ENCODE measurements at places on chromosomes 5 and 9. TPM values are rescaled to one million over a fixed set of nuclear protein-coding genes. Genes with fewer than 3 reads are reported as not detected.

The STPG3 gene
- total RNA-seq, result not detected

The PCDHA2 gene
- not detected for total RNA-seq

The CNTNAP3B gene
- 4.5 TPM for total RNA-seq

The FBXO10 gene
- total RNA-seq, result 6.8 TPM

The WDR31 gene
- 0.49 TPM for total RNA-seq

The CWC27 gene
- total RNA-seq, result 9.7 TPM

The LEAP2 gene
- 0.16 TPM for total RNA-seq

The LCN6 gene
- not detected for total RNA-seq

The RASGEF1C gene
- total RNA-seq, result not detected

The PCDHB5 gene
- 4.5 TPM for total RNA-seq

The TMEM252 gene
- total RNA-seq, result not detected

The FCHSD1 gene
- 15.3 TPM for total RNA-seq

The ANKRD55 gene
- 0.32 TPM for total RNA-seq

The CEP78 gene
- 6.0 TPM for total RNA-seq

The FRMD3 gene
- total RNA-seq, result 3.7 TPM

The ADGRD2 gene
- not detected for total RNA-seq

The BHMT2 gene
- 1.5 TPM for total RNA-seq

The F12 gene
- total RNA-seq, result not detected

The UGT3A2 gene
- total RNA-seq, result not detected

The ACTL7B gene
- not detected for total RNA-seq

The CARTPT gene
- total RNA-seq, result not detected

The OLFM1 gene
- 2.7 TPM for total RNA-seq

The PCDHB6 gene
- 0.49 TPM for total RNA-seq

The QRFP gene
- not detected for total RNA-seq

The INVS gene
- total RNA-seq, result 18.0 TPM

The SYK gene
- total RNA-seq, result not detected

The AIF1L gene
- not detected for total RNA-seq

The SLC23A1 gene
- total RNA-seq, result not detected

The DDX41 gene
- 114 TPM for total RNA-seq
